Renal cortical epithelial cell (primary cell): ENCODE measurements at places on chromosomes 3 and 15.

- no peak for DNase-seq
Measured at GRCh38 chr3:143851331-143852017, 3.2 kb upstream of the SLC9A9 start.

DNA sequence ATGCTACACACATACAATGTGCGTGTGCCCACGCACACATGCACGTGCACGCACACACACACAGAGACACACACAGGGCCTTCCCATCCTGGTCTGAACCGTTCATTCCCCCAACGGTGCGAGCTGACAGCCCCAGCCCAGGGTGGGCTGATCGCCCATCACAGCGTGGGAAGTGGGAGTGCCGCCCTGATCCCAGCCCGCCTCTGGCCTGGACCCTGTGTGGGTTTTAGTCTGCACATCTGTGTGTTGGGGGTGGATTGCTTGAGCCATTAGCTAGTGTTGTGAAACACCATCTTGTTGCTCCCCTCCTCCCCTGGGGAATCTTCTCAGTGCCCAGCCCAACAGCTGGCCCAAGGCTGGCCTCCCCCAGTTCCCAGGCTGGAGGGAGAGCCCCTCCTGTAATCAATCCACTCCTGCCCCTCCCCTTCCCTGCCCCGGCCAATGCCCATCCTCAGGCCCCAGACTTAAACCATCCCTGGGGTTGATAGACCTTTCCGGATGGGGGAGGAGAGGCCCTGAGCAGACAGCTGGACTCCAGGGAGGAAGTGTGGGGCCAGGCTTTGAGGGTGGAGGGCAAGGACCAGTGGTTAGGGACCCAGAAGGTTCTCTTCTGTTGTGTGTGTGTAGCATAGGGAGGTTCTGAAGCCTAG, 8.3 kb downstream of the SEMA3G start:
- DNase-seq = no peak

DNA sequence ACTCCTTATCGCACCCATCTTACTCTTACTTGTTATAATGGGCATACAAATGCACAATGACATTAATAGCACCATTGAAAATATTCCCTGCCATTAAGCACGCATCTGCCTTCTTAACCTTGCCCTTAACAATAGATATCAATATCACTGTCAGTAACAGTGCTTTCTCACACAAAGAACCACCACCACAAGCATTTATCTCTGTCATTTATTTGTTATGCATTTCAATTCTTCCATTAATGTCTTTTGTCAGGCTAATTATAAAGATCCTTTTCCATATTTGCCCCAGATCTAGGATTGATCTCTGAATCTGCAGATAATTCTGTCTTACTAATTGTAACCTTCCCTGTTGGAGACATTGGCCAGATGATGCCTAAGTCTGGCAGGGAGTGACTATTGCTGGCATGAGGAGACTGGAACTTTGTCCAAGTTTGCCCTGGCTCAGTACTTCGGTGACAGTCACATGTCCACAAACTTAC, 419.6 kb upstream of the TGFBR2 start:
- no peak for DNase-seq

GRCh38 chr3:76199382-76199781, 414.0 kb upstream of the ZNF717 start:
- DNase-seq = no peak

DNA sequence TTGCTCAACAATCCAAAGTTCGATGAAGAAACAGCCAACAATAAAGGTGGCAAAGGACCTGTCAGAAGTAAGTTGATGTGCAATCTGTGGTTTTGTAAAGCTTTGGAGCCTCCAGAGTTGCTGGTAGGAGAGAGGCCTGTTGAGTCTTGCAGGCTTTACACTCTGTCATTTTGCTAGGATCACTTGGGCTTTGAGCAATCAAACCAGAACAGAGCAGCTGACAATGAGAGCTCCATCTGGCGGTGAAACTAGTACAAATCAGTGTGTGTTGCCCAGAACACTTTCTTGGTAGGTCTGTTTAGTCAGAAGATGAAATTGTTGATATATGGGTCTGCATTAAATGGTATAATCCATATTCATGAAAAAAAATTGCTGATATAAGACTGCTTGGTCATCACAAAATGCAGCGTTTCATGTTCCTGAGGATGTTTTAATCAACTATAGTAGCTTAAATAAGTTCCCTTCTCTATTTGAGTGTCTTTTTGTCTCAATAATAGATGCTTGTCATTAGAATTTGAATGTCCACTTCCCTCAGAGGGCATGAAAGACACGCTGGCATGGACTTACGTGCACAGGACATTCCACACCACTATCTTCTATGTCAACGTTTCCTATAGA, 25.7 kb downstream of the TMOD2 start:
- DNase-seq = peak; percentile 74

DNA sequence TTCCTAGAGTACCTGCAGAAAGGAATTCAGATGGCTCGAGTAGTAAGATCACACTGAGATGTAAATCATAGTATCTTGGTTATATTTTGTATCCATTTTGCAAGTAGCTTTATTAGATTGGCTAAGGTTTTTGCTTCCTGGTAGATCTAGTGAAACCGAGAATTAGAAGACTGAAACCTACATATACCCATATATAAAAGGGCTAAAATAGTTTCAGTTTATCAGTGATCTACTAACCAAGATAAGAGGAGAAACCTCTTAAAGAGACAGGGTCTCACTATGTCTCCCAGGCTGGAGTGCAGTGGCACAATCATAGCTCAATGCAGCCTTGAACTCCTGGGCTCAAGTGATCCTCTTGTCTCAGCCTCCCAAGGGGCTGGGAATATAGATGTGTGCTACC, 135.3 kb downstream of the PCCB start:
- no peak for DNase-seq

- no peak for DNase-seq
Measured at GRCh38 chr15:84996055-84996454, 14.4 kb downstream of the PDE8A start.

GRCh38 chr15:43531018-43531670, 13.7 kb downstream of the MAP1A start:
- no peak for DNase-seq

- DNase-seq = no peak
Measured at GRCh38 chr3:169058681-169059080, 604.8 kb downstream of the MECOM start.

- DNase-seq = peak; percentile 36
Measured at GRCh38 chr3:16322189-16322588, 57.2 kb downstream of the OXNAD1 start.

DNA sequence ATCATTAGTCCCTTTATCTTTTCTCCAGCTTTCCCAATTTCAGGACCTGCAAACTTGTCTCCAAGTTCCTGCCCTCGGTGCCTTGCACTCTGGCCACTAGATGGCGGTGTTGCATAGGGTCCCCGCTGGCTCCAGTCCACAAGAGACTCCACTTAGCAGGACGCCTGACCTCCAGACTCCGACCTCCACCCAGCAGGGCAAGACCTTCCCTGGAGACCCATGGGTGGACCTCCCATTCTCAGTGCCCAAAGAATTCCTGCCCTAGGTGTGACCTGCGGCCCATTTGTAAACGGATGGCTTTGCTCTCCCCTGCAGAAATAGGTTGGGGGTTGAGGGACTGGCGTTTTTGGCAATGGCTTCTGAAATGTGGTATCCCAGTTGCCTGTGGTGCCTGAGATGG, 82.6 kb downstream of the LSM3 start:
- DNase-seq = peak; percentile 71

DNA sequence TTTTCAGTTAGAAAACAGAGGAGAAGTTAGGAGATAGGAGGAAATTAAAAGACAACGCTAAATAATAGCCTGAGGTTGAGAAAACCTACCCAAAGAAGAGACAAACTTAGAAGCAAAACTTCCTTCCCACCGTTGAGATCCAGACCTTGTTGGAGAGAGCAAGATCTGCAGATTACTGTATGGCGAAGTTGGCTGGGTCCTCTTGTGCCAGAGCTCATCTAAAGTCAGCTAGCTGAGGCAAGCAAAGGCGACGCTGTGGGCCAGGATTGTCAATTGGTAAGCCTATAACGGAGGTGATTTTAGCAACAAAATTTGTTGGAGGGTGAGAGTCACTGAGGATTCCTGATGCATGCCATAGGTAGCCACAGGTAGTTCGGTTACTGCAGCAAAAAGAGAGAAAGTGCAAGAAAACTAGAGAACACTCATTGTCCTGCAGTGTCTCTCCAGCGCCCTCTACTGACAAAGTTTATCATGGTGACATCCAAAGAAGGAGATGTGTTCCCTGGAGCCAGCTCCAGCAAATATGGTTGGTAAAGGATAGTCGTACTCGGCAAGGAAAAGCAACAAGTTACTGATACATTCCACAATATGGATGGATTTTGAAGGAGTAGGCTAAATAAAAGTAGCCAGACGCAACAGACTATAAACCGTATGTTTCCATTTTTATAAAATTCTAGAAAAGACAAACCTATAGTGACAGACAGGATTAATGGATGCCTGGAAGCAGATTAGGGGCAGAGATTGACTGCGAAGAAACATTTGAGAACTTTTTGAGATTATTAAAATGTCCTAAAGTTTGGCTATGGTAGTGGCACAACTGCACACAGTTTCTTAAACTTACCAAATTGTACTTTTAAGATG, 9.8 kb upstream of the OR5K4 start:
- DNase-seq = peak; percentile 50

GRCh38 chr3:5304789-5305683, 117.5 kb downstream of the EDEM1 start:
- DNase-seq = peak; percentile 68

DNA sequence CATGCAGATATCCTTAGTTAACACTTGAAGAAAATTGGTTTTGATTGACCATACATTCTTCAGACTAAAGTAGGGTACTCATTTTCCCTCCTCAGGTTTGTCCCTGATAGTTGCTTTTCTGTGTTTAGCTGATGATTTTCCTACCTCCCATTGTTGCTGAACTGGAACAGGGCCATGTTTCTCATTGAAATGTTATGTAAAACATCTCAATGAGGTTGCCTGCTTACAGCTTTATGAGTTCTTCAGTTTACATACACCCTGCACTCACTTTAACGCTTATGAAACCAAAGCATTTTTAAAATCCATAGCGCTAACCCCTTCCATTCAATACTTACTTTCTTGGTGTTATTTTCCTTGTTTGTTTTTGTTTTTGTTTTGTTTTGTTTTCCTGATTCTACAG, 61.9 kb downstream of the HMG20A start:
- peak; percentile 81 for DNase-seq

DNA sequence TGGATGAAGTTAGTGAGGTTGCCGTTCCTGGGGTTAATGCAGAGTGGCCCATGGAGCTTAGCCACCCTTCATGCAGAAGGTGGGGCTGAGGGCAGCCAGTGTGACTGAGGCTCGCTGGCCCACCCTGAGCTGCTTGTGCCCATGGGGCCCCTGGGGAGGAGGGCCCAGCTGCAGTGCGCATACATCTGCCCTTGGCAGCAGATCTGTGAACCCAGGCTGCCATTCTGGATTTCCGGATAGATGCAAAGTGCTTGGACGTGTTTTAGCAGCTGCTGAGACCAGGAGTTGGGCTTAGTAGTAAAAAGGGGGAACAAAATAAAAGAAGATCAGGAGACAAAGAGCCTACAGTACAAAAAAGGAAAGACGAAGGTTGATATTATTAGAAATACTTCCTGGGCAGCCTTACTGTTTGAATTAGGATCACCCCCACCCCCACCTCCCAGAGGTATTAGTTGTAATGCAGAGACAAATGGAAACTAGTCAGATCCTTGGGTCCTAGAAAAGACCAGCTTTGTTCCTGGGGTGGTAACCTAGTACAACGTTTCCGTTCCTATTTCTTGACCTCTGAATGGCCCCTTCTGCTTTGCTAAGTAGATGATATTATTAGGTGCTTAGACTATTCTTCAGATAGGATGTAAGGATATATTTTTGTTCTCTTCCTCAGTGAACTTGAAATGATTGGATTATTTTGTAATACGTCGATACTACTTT, 70.2 kb downstream of the IGF1R start:
- no peak for DNase-seq

DNA sequence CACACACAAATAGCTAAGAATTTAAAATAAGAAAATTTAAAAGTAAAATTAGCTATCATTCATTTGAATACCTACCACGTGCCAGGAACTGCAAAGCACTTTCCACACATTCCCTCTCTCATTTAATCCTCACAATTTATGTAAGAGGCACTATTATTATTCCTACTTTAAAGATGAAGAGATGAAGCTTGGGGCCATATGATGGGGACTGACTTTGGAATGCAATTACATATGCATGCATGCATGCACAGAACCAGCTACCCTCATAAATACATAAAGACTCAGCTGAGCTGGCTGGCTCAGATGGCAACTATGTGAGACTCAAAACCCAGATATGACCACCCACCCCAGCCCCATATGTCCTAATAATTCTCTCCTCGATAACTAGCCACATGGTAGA, 31.7 kb upstream of the THUMPD3 start:
- no peak for DNase-seq

DNA sequence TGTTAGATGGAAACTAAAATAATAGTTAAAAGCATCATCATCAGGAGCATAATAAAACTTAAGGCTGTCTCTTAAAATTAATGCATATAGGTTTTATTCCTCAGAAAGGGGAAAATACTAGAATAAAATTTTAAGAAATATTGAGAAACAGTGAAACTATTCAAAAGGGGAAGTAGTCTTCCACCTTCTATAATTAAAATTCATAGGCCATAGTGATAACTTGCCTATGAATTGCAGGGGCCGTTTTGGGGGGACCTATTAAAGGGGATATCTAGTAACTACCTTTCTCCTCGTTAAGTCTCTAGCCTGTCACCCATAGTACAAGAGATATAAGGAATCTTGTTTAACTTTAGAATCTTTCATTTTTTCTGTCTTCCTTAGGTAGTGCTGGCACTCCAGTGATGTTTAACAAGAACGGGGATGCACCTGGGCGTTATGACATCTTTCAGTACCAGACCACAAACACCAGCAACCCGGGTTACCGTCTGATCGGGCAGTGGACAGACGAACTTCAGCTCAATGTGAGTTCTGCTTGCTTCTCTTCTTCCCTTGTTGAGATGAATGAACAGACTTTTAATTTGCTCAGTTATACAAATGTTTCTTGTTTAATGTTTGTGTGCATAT, 600.4 kb downstream of the GRM7 start:
- DNase-seq = no peak

GRCh38 chr15:47951781-47952180, 169.0 kb upstream of the SLC24A5 start:
- no peak for DNase-seq

DNA sequence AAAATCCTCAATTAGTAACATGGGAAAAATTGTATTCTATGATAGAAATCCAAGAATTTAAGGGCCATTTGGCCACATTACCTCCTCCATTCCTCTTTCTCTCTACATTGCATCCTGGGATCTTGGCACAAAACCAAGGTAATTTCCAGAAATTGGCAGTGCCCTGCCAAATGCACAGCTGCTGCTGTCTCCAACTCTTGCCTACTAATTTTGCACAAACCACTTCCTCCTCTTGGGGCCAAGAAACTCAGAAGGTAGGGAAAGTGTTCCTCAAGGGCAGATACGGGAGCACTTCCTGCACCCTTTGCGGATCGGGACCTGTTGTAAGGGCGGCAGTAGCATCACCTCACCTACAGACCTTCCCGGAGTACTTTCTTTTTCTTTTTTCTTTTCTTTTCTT, 57.8 kb downstream of the MAP3K13 start:
- DNase-seq = peak; percentile 73

DNA sequence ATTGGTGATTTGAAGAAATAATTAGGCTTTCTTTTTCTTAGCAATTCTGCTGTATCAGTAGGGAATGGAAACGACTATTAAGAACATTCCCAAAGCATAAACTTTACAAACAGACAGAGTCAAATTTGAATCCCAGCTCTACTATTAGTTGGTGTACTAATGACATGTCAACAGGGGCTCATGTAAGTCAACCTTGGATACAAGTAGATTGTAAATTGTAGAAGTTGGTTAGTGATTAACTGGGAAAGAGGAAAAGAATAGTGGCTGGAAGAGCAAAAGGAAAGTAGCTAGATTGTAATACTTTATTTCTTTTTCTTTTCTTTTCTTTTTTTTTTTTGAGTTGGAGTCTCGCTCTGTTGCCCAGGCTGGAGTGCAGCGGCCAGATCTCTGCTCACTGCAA, 38.6 kb upstream of the DPPA4 start:
- DNase-seq = no peak
